Left colon (tissue), 2 donors: ENCODE measurements at places on chromosomes 5 and 9. TPM values are rescaled to one million over a fixed set of nuclear protein-coding genes. Genes with fewer than 3 reads are reported as not detected.
A peak's percentile ranks its signal among the peaks of the same experiment; 100 is the strongest.

Gene ZFP2
- total RNA-seq = 0.95 TPM

Gene SKP2
- total RNA-seq = 19.1 TPM

Gene SOX30
- 0.28 TPM for total RNA-seq

Gene IFNA5
- not detected for total RNA-seq

Gene SPINK7
- total RNA-seq = not detected

Gene WDR36
- total RNA-seq = 15.9 TPM

Gene ACSL6
- 0.59 TPM for total RNA-seq

Gene BARHL1
- total RNA-seq = not detected

Gene CARD9
- total RNA-seq = 1.9 TPM

- DNase-seq = no peak
Observed at GRCh38 chr9:89225036-89225435, 46.4 kb upstream of the SHC3 start.

- no peak for DNase-seq
Observed at GRCh38 chr5:166509085-166509484, 1782.4 kb upstream of the WWC1 start.

DNA sequence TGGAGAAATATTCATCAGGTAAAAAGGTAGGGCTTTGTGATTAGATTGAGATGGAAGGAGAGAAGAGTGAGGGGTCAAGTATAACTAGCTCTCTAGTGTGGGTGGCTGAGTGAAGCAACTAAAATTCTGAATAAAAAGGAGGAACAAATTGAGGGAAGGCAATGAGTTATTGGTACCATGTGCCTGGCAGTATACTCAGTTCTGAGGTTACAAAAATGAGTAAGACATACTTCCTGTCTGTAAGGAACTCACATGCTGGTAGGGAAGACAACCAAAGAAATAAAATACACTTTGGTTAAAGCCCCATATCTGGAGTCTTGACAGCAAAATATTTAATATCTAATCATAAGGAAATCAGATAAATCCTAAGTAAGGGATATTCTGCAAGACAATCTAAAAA is 476.8 kb upstream of the C9orf72 start:
- DNase-seq = no peak

DNA sequence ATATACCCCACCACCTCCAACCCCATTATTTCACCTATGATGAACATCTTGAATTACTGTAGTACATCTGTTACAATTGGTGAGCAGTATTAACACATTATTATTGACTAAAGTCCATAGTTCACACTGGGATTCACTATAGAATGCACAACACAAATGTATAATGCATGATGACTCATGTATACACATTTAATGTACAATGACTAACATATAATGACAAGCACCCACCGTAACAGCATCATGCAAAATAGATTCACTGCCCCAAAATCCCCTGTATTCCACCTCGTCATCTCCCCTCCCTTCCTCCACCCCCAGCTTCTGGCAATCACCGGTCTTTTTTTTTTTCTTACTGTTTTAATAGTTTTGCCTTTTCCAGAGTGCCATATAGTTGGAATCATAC is 47.1 kb upstream of the NEK6 start:
- DNase-seq = no peak

GRCh38 chr9:131358556-131358955 is 35.3 kb upstream of the PRRC2B start:
- no peak for DNase-seq

DNA sequence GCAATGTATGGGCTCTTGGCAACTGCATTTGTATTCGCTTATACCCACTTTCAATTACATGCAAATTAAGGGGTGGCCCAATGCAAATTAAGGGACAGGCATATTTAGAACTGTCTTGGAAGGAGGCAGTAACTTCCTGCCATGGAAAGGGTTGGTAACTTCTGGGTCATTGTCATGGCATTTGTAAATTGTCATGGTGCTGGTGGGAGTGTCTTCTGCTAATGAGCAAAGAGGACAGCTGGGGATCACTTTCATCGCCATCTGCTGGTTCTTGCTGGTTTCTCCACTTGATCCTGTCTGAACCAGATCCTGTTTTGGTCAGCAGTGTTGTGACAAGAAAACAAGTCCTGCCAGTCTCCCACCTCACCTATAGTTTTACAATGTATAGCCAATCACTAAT is 23.3 kb upstream of the UGT3A2 start:
- no peak for DNase-seq

DNA sequence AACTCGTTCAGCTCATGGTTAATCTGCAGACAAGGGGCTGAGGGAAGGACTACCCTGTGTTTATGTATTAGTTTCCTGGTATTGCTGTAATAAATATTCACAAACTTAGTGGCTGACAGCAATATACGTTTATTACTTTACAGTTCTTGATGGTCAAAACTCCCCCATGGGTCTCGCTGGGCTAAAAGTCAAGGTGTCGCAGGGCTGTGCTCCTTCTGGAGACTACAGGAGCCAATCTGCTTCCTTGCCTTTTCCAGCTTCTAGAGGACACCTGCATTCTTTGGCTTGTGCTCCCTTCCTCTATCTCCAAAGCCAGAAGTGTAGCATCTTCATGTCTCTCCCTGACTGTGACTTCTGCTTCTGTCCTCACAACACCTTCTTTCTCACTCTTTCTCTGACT is 653.8 kb upstream of the RIOK2 start:
- no peak for DNase-seq

DNA sequence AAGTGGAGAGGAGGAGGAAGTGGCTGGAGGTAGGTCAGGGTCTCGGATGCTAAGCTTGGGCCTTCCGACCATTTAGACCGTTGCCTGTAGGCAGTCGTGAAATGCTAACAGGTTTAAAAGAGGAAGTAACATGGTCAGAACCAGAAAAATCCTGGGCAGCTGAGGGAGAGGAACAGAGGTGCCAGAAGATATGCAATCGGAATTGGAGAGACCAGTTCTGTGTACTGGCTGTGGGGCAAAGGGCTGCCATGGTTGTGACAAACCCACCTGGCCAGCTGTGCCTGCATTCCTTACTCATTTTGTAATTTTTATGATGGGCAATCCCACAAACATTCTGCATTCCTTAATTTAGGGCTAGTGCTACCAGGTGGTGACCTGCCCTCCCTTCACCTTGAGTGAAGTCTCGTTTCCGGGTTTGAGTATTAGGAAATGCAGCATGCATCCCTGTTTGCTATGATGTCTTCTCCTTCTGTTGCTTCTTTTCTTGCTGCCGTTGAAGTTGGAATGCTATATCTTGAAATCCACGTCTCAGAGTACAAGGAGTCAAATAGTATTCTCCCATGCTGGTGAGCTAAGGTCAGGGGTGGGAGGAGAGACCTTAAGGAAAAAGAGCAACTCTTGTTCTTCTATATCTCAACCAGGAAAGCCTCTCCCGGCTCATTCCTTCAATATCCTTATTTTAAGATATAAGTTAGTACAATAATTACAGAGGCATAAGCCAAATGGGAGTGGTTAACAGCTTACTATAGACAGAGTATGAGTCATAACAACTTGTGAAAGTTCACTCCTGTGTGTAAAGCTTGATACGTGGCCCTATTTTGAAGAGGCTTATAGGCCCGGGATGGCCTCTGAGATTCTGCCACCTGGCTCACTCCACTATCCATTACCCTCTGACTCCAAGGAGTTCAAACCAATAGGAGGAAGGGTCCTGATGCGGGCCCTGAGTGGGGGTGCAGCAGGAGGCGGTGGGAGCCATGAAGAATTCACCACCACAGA is 37.0 kb downstream of the B4GALT1 start:
- peak; percentile 53 for DNase-seq

DNA sequence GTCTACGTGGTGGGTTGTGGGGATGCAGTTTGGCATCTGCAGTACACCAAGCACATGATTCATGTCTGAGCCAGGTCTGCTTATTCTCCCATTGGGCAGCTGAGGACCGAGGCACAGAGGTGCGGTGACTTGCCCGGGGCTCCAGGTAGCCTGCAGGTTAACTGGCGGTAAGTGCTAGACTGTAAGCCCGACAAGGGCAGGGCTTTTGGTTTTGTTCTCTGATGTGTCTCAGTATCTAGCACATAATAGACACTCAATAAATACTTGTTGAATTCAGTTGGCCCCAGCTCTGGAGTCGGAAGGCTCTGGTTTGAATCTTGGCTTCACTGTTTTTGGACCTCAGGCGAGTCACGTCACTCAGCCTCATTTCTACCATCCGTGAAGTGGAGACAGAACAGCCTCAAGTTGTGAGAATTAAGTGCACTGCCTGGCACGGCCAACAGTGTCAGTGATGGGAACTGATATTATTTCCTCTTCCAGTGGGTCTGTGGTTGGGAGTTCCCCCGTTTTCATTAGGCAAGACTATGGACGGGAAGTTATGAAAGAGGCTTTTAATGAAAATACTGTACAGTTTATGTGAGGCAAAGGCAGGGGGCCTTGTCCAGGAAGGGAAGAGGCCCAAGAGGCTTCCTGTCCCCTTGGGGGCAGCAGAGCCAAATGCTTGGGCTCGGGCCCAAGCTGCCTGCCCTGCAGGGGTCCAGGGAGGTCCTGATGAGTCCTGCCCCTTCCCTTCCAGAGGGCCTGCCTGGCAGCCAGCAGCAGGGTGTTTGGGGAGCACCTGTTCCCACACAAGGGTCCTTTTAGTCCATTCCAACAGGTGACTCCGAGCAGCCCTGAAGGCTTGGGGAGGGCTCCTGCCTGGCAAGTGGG is 3.3 kb downstream of the PRELID1 start:
- peak; percentile 27 for DNase-seq

GRCh38 chr5:110343616-110344015 is 382.9 kb downstream of the TMEM232 start:
- DNase-seq = no peak

GRCh38 chr5:154865466-154866184 is 7.2 kb downstream of the CNOT8 start:
- no peak for DNase-seq

GRCh38 chr9:124799274-124800006 is 22.5 kb downstream of the OLFML2A start:
- no peak for DNase-seq

GRCh38 chr9:2299156-2299842 is 284.2 kb downstream of the SMARCA2 start:
- peak; percentile 80 for DNase-seq

- no peak for DNase-seq
Observed at GRCh38 chr5:54616518-54617220, 99.1 kb downstream of the SNX18 start.

- no peak for DNase-seq
Observed at GRCh38 chr5:79346420-79346824, 110.5 kb downstream of the JMY start.

DNA sequence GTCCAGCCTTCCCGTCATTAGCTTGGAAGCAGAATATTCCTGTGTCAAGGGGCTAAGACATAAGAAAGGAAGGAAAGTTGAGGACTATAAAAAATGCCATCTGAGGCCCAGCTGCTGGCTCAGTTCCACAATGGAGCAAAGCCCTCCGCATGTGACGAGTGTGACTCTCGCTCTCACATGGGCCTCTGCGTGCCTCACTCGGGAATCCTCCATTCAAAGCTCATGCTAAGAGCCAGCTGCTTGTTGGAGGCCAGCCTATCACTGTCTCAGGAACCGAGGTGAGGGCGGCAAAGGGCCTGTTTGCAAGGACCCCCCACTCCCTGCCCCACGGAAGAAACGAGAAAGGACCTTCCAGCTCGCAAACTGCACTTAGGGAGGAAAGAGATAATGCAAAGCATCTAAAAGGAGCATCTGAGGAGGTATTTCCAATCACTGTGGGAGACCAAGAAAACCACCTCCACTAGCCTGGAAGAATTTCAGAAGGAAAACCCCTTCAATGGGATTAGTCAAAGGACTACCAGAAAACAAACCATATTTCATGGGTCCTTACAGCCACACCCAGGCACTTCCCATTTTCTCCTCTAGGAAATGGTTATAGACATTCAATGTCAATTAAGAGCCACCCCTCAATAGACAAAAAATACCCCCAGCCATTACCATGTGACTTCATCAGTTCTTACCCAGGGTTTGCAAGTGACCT is 95.3 kb downstream of the PRRT1B start:
- no peak for DNase-seq

- no peak for DNase-seq
Observed at GRCh38 chr9:123662057-123662776, 267.7 kb downstream of the DENND1A start.

DNA sequence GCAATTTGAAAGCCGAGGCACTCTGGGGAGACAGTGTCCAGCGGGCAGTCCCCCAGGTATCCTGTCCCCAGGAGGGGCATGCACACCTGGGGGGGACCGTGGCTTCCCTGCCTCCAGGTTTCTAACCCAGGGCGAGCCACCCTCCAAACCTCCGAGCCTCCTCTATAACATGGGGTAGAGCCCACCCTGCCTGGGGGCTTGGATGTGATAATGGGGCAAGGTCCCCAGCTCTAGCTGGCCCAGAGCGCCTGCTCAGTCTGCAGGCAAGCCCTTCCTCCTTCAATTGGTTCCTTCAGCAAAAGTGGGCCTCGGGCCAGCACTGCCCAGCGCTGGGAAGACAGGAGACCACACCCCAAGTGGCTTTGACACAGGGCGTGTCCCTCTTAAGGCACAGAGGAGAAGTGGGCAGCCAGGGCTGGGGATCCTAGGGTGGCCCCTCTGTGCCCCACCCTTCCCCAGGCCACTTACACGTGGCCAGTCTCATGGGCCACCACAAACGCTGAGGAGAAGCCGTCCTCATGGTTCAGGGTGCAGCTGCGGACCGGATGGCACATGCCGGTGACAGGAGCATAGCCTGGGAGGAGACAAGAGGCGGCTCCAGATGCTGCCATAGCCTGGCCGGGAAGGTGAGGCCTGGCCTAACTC is 94.3 kb downstream of the ZNF354C start:
- DNase-seq = no peak

DNA sequence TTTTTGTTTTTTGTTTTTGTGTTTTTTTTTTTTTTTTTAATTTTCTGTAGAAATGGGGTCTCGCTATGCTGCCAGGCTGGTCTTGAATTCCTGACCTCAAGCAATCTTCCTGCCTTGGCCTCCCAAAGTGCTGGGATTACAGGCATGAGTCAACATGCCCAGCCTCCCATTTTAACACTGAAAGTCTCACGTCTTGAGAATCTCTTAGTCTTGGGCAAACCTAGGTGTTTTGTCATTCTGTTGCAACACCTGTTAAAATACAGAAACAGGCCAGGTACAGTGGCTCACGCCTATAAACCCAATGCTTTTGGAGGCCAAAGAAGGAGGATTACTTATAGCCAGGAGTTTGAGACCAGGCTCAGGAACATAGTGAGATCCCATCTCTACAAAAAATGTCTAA is 599.0 kb downstream of the TLR4 start:
- no peak for DNase-seq

GRCh38 chr5:5882706-5883105 is 460.2 kb downstream of the ICE1 start:
- no peak for DNase-seq

DNA sequence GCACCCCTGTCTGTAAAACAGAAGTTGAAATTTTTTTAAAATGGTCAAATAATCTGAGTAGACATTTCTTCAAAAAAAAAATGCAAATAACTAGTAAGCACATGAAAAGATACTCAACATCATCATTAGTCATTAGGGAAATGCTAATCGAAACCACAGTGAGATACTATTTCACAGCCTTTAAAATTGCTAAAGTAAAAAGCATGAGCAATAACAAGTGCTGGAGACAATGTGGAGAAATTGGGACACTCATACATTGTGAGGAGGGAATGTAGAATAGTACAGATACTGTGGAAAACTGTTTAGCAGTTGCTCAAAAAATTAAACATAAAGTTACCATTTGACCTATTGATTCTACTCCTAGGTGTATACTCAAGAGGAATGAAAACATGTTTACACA is 58.4 kb upstream of the RUSC2 start:
- DNase-seq = no peak
